ENCODE measurements at places on chromosomes 3 and 15.

DNA sequence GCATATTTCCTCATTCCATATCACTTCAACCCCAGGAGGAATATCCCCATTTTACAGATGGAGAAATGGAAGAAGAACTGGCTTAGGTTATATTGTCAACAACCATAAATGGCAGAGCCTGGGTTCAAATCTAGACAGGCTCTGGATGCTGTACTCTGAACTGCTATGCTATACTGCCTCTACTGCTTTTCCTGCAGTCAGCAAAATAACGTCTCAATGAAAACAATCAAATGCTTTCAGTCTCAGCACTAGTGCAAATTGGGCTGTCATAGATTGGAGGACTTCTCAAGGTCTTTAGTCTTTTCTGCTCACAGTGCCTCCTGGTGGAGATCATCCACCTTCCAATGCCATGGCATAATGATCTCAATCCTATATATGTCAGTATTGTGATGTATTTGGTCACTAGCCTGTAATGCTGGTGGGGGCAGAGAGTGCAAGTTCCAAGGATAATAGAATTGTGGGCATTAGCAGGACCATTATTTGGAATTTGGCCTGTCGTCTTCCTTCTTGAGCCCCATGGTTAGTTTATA is 285.0 kb downstream of the CLSTN2 start:
- no peak for DNase-seq

GRCh38 chr3:126525091-126525852 is 1.3 kb downstream of the CHST13 start:
- DNase-seq, result no peak

GRCh38 chr3:190083635-190084034 is 37.1 kb downstream of the P3H2 start:
- DNase-seq, result no peak

GRCh38 chr3:62589078-62589477 is 215.7 kb upstream of the FEZF2 start:
- no peak for DNase-seq

DNA sequence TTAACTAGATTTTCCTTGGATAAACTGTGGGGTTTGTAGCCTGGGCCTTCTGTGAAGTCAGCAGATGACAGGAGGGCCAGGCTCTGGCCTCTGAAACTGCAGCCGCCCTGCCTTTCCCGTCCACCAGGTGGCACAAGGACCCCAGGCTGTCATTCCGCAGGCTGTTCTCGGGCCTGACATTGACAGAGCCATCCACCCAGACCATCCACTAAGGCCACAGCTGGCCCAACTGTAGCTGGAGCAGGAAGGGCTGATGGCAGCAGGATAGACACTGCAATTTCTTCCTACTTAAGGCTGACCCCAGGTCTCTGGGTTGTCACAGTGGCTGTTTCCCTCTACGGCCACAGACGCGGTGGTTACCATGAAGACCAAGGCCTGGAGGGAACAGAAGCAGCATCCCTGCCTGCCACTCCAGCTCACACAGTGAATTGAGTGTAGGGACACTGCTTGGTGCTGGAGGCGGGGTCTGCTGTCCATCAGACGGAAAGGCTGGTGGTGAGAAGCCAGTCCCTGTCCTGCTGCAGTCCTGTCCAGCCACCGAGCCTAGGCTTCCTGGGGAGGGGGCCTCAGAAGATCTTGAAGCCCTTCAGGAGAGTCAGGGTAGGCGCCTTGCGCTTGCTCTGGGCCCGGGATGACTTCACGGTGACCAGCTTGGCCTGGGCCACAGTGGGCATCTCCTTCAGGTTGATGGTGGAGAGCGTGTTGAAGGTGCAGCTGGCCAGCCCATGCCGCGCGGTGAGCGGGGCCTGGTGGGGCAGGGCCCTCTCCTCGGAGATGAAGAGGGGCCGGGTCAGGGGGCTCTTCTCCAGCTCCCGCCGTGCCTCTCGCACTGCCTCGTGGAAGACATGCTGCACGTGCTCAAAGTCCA is 9.4 kb downstream of the SLC51B start:
- peak; percentile 60 for DNase-seq
